ENCODE measurements at places on chromosomes 3 and 15.

DNA sequence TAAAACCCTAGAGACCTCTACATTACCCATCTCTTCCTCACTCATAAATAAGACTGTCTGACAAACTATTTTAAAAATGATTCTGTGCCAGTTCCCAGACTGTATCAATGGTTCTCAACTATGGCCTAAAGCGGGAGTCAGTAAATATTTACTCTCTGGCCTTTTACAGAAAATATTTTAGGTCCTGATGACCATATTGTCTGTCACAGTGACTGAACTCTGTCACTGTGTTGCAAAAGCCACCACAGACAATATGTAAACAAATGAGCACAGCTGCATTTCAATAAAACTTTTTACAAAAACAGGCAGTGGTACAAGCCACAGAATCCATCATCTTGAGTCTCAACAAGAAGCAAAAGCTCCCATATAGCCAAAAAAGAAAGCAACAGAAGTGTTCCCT lies 45.4 kb downstream of the PLOD2 start:
- no peak for DNase-seq

GRCh38 chr15:31285772-31286261 lies 40.8 kb upstream of the KLF13 start:
- DNase-seq: no peak

GRCh38 chr3:19155375-19155774 lies 7.1 kb downstream of the KCNH8 start:
- DNase-seq: no peak

- DNase-seq: no peak
These were observed at the start of gene GHRL for GRCh38 chr3:10292505-10293419. TSS of gene GHRL (minus strand) at chr3:10292947. CDS start at chr3:10290180, 2,767 bp downstream.

DNA sequence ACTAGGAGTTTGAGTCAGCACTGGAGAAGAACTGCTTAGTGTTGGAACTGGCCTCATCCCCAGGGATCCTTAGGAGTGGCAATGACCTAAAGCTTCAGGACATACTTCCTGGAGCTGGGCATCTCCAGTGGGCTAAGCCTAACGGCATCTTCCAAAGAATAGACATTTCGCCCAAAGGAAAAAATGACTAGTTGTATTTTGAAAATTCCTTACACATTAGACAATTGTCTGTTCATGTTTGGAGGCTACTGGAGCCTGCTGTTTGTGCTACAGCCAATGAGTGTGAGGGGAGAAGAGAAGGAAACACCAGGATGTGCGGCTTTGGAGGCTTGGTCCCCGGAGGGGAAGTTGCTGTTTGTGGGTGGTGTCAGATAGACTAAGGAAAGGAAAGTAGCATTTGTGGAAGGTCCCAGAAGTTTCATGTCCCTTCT lies 77.6 kb downstream of the POLR2M start:
- no peak for DNase-seq

DNA sequence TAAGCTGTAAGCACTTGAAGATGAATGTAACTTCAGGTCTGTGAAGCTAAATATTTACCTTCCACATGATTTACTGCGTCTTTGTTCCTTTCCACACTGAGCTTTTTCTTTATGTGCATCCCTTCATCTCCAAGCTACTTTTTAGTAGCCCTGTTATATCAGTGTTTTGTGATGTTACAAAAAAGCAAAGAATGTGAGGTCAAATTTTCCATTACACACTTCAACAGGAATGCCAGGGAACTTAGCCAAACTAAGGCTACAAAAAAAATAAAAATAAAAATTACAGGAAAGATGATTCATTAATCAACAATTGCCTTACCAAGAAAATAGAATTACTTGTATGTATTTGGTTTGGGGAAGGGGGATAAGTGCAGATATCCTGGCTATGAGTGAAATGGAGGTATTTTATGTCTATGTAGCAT lies 73.0 kb downstream of the FILIP1L start:
- DNase-seq: peak; percentile 75

DNA sequence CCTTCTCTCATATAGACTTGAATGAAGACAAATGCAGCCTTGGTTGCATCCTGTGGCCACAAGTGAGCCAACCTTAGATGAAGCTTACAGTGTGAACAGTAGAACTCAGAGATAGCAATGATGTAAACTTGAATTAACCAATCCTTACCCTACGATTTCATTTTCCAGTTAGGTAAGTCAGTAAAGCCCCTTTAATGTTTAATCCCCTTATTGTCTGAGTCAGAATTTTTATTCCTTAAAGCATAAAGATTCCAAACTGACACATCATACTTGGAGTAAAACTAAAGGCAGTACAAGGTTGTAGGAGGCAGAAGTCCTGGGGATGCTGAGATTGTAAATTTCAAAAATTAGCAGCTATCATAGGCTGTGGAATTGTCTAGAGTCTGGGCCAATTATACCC lies 507.8 kb upstream of the DPH6 start:
- DNase-seq: peak; percentile 65

- no peak for DNase-seq
These were observed 210.4 kb downstream of the TP63 start for GRCh38 chr3:189841473-189842205.

DNA sequence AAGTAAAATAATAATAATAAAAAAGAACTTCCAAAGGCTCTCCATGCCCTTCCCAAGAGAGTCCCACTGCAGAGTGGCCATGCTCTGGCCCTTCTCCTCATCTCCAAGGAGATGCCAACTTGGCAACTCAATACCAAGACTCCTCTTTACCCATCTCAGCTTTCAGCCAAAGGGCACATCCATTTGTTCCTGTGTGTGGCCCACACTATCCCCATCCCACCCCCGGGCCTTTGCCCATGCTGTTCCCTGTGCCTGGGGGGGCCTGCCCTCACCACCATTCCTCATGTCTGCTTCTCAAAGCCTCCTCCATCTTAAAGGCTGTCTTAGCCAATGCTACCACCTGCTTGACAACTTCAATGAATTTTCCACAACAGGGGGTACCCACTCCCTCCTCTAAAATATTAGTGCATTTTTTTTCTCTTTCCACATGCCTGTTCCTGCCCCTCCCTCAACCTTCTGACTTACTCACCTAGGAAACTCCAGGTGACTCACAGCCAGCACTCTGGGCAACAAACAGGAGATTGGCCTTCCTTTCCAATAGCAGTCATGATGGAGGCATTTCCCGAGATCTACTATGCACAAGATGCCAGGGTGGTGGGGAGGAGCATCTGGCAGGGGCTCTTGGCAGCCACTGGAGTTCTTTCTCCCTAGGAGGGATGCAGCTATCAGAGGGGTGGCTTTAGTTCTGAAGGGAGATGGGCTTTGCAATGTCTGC lies 109.4 kb upstream of the SMAD3 start:
- DNase-seq: peak; percentile 48

GRCh38 chr15:37102305-37103162 lies 2.2 kb upstream of the MEIS2 start:
- no peak for DNase-seq

- DNase-seq: no peak
These were observed 20.6 kb upstream of the EPHB3 start for GRCh38 chr3:184540777-184541681.

DNA sequence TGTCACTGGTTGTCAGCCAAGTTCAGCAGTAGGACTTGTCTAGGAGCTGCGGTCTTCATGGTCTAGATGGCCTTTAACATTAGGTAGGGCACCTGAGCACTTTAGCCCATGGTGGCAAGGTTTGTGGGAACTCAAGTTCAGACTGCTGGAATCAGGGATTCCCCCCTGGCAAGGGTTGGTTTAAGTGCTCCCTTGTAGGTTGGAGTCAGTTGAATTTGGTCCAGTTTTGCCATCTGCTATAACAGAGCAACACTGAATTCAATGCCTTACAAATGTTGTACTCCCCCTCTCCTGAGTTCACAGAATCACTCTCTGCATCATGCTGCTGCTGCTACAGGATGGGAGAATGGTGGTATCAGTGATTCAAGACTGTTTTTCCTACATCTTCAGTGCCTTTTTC lies 509.3 kb downstream of the VGLL3 start:
- DNase-seq: no peak

DNA sequence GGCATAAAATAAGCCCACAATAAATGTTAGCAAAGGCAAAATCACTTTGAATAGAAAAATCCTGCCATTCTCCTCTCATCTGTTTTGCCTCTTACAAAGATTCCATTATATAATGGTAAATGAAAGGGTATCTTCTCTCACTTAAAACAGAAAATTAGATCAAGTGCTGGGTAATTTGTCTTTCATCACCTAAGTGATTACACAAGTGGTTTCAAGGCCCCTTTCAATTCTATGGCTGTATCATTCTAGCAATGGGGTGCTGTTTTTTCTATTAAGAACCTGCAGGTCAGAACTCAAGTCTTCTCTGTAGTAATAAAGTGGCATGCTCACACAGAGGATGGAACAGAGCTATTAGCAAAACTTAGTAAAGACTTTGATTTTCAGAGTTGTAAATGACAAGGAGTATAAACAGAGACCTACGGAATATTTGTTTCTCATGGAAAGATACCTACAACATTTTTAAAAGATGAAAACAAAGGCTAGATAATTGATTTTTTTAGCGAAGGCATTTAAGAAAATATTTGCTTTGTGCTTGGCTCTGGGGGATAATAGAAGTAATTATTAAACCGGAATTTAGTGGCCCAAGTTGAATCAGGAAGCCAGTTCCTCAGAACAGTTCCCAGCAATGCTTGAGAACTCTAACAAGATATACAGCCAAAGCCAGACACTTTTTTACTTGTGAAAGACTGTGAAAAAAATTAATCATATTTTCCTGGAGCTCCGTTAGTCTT lies 137.4 kb downstream of the CMSS1 start:
- DNase-seq: no peak

- no peak for DNase-seq
These were observed 2.0 kb downstream of the BHLHE40 start for GRCh38 chr3:4981294-4981664.

DNA sequence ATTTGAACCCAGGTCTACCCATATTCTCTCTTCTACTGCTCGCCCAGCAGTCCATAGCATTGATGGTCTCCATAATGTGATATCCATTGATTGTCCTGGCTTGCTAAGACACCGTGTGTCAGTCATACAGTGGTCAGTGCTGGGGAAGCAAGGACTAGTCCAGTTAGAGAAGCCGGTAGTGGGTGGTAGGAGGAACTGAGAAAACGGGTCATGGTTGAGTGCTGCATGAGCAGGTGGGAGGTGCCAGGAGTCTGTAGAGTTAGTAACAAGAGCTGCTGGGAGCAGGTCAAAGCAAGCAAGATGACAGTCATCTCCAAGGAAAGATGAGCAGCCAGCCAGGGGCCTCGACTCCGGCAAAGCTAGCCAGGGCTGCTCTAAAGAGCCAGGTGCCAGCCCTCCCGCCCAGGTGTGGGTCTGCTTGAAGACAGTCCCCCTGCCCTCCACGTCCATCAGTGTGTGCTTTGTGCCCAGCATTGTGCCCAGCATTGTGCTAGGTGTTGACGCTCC lies 29.5 kb upstream of the USP3 start:
- DNase-seq: no peak

- no peak for DNase-seq
These were observed 61.1 kb downstream of the CPNE4 start for GRCh38 chr3:131973731-131974130.

GRCh38 chr3:149792452-149793270 lies at the start of gene ANKUB1:
TSS of gene ANKUB1 (minus strand) at chr3:149792554. CDS start at chr3:149792366, 188 bp downstream.
- peak; percentile 85 for DNase-seq

GRCh38 chr3:12840591-12841148 lies 695 bp downstream of the RPL32 start:
- DNase-seq: no peak

- DNase-seq: no peak
These were observed 844 bp downstream of the IMPG2 start for GRCh38 chr3:101319531-101319930.

- DNase-seq: no peak
These were observed 96.9 kb upstream of the RPL32 start for GRCh38 chr3:12938258-12938711.

GRCh38 chr3:71763426-71763825 lies 9.8 kb downstream of the GPR27 start:
- no peak for DNase-seq

Measured in retinal pigment epithelial cell (primary cell).